Central memory CD8-positive, alpha-beta T cell (primary cell): ENCODE measurements at places on chromosomes 16 and 17.

- no peak for DNase-seq
Observed at GRCh38 chr17:32567511-32567910, 80.7 kb downstream of the CDK5R1 start.

DNA sequence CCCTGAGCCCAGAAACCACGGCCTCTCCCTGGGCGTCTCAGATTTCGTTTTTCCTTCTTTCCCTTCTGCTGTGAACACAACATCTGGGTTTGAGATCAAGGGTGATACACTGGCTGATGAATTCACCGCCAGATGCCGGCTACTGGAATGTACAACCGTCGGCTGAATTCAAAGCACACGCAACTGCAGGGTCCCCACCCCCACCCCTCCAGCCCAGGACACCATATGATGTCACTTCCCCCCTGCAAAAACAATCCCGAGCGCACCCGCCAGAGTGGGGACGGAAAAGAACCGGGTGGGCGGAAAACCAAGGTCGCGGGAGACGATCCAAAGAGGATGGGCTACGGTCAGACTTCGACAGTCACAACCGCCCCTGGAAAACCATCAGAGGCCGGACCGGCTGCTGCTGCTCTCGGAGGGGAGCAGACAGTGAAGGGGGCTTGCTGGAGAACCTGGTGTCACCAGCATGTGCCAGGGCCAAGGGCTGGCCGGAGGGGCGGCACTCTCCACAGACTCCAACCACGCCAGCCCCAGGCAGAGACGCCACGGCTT is 23.3 kb downstream of the CEP295NL start:
- no peak for DNase-seq

GRCh38 chr17:67485666-67486065 is 108.6 kb downstream of the PITPNC1 start:
- no peak for DNase-seq

DNA sequence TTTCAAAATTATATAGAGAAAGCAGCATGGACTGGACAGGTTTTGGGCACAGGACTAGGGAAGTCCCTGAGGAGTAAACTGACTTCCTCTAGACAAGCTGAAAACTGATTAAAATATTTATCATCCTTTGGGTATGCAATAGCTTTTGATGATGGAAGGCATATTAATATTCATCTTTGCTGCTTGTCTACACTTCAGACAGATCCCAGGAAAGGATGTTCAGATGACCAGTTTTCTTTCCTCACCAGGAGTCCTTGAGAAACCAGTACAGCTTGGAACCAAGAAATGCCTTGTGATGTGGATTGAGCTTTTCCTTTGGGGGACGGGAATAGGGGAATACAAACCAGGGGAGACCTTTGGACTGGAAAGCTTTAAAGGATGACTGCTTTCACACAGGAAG is 195.5 kb downstream of the FTO start:
- DNase-seq = no peak

DNA sequence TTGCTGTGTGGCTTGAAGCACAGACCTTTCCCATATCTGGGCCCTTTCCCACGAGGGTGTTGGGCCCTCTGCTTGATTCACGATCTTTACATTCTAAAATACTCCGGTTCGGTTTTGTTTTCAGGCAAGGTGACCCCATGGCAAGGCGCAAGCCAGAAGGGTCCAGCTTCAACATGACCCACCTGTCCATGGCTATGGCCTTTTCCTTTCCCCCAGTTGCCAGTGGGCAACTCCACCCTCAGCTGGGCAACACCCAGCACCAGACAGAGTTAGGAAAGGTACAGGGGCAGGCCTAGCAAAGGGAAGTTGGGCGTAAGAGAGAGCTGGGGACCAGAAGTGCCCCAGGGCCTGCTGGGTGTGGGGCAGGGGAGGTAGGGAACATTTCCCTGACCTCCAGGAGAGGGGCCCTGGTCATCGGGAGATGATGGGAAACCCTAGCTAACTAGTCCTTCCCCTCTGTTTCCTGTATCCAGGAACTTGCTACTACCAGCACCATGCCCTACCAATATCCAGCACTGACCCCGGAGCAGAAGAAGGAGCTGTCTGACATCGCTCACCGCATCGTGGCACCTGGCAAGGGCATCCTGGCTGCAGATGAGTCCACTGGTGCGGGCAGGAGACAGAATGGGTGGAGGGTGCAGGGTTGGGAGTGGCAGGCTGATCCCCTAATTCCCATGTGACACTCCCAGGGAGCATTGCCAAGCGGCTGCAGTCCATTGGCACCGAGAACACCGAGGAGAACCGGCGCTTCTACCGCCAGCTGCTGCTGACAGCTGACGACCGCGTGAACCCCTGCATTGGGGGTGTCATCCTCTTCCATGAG is 1.4 kb downstream of the ALDOA start:
- no peak for DNase-seq

- no peak for DNase-seq
Observed at GRCh38 chr16:73215678-73216377, 167.9 kb upstream of the ZFHX3 start.

GRCh38 chr17:1045456-1045855 is 48.5 kb downstream of the TIMM22 start:
- no peak for DNase-seq
